Gastrocnemius medialis (tissue), 4 donors: ENCODE measurements at places on chromosomes 13 and 19. TPM values are rescaled to one million over a fixed set of nuclear protein-coding genes. Genes with fewer than 3 reads are reported as not detected.

KIR3DL1 gene
- total RNA-seq = not detected

GRCh38 chr19:16702123-16702522 lies 17.5 kb upstream of the NWD1 start:
- H3K27me3 ChIP-seq = no peaks in the 10 kb centered on the region
- no peaks in the 10 kb centered on the region for H3K36me3 ChIP-seq
- no peak overlapping the region for H3K4me3 ChIP-seq

PHF11 gene
- total RNA-seq = 6.5 TPM

DNA sequence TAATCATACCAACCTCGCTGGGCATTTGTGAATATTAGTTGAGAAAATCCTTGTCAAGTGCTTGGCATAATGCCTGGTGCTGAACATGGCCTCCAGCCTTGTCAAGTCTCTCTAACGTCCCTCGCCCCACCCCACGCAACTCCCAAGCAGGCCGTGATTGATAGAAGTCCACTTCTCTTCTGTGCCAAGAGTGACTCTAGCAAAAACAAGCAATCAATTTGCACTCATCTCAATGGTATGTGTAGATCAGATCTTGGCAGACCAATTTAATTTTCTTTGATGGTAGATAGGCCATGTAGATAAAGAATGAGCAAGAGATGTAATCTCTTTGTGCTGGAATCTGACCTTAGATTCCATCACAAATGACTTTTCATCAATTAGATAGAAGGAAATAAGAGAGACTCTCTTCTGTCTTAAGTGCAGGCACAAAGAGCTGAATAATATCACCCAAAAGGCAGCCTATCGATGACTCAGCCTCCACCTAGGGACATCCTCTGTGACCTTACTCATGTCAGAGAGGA lies 31.0 kb upstream of the KATNAL1 start:
- no peak overlapping the region for H3K27ac ChIP-seq
- H3K27me3 ChIP-seq = no peaks in the 10 kb centered on the region
- no peaks in the 10 kb centered on the region for H3K36me3 ChIP-seq
- DNase-seq = no peak

ELSPBP1 gene
- total RNA-seq = not detected

GRCh38 chr19:41638641-41639081 lies 11.8 kb upstream of the CEACAM4 start:
- DNase-seq = no peak
- no peaks in the 10 kb centered on the region for H3K27me3 ChIP-seq
- no peaks in the 10 kb centered on the region for H3K36me3 ChIP-seq
- H3K4me3 ChIP-seq = no peak overlapping the region
- no peaks in the 10 kb centered on the region for H3K4me1 ChIP-seq
